ENCODE measurements at places on chromosomes 16 and 17.

DNA sequence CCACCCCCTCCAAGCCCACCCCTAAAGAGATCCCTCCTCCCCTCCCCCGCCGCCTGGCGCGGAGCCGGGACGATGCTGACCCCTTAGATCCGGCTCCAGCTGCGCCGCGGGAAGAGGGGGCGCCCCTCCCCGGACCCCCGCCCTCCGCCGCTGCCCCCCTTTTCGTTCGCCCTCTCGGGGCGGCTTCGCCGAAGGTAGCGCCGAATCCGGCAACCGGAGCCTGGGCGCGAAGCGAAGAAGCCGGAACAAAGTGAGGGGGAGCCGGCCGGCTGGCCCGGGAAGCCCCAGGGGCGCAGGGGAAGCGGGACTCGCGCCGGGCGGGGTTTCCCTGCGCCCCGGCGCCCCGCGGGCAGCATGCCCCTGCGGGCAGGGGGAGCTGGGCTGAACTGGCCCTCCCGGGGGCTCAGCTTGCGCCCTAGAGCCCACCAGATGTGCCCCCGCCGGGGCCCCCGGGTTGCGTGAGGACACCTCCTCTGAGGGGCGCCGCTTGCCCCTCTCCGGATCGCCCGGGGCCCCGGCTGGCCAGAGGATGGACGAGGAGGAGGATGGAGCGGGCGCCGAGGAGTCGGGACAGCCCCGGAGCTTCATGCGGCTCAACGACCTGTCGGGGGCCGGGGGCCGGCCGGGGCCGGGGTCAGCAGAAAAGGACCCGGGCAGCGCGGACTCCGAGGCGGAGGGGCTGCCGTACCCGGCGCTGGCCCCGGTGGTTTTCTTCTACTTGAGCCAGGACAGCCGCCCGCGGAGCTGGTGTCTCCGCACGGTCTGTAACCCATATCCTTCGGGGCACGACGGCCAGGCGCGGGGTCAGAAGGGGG lies 623 bp downstream of the CACNA1G start:
- no peak for DNase-seq

- no peak for DNase-seq
Measured at GRCh38 chr16:13300066-13300840, 398.9 kb downstream of the SHISA9 start.

GRCh38 chr16:25213709-25214397 lies 2.9 kb upstream of the AQP8 start:
- DNase-seq: no peak

- no peak for DNase-seq
Measured at GRCh38 chr16:72877374-72878028, 170.4 kb downstream of the ZFHX3 start.

DNA sequence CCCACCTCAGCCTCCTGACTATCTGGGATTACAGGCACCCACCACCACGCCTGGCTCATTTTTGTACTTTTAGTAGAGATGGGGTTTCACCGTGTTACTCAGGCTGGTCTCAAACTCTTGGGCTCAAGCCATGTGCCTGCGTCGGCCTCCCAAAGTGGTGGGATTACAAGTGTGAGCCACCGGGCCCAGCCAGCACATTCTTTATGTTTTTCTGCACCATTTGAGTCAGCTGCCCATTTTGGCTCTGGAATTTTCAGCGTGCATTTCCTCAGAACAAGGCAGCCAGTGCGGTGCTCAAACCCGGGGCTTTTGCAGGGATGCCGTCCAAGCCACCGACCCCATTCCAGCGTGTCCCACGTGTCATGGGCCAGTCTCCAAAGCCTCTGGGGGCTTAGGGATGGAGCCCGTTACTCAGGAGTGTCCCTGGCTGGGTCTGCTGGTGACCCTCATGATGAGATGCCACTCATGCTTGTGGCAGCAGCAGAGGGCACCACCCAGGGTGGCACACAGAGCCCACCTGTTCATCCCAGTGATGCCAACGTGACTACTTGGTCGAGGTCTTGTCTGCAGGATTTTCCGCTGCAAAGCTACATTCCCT lies 3.7 kb upstream of the RAB40C start:
- DNase-seq: no peak

- DNase-seq: no peak
Measured at GRCh38 chr17:11901931-11902330, 95.3 kb downstream of the ZNF18 start.

- DNase-seq: no peak
Measured at GRCh38 chr17:55421179-55421934, at the start of gene MMD. Gene MMD, minus strand, starts transcription at chr17:55421835. Its CDS starts 140 bp downstream, at chr17:55421695.

DNA sequence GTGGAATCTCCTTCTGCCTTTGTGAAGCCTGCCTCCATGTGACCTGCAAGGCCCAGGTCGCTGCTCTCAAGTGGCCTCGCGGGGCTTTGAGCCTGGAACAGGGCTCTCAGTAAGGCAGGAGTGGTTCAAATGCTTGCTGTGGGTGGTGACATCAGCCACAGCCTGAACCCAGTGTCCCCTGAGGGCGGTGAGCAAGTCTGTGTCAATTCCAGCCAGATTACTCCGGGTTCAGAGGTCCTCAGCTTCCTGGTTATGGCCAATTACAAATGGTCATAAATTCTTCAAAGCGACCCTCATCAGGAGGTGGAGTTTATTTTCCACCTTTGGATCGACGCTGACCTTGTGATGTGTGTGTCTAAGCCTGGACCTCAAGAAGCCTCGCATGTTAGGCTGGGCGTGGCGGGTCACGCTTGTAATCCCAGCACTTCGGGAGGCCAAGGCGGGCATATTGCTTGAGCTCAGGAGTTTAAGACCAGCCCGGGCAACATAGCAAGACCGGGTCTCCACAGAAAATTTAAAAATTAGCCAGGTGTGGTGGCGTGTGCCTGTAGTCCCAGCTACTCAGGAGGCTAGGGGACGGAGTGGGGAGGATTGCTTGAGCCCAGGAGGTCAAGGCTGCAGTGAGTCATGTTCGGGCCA lies 17.3 kb downstream of the LGALS3BP start:
- DNase-seq: no peak

GRCh38 chr16:71709229-71709781 lies 15.2 kb downstream of the PHLPP2 start:
- no peak for DNase-seq

Measured in activated CD4-positive, alpha-beta memory T cell treated with anti-CD3 and anti-CD28 coated beads for 36 hours (primary cell).